ENCODE measurements at places on chromosomes 12 and 14.

GRCh38 chr14:53398616-53399015 lies 245.5 kb upstream of the DDHD1 start:
- DNase-seq, result no peak

GRCh38 chr14:92362781-92363235 lies 39.8 kb downstream of the SLC24A4 start:
- no peak for DNase-seq

DNA sequence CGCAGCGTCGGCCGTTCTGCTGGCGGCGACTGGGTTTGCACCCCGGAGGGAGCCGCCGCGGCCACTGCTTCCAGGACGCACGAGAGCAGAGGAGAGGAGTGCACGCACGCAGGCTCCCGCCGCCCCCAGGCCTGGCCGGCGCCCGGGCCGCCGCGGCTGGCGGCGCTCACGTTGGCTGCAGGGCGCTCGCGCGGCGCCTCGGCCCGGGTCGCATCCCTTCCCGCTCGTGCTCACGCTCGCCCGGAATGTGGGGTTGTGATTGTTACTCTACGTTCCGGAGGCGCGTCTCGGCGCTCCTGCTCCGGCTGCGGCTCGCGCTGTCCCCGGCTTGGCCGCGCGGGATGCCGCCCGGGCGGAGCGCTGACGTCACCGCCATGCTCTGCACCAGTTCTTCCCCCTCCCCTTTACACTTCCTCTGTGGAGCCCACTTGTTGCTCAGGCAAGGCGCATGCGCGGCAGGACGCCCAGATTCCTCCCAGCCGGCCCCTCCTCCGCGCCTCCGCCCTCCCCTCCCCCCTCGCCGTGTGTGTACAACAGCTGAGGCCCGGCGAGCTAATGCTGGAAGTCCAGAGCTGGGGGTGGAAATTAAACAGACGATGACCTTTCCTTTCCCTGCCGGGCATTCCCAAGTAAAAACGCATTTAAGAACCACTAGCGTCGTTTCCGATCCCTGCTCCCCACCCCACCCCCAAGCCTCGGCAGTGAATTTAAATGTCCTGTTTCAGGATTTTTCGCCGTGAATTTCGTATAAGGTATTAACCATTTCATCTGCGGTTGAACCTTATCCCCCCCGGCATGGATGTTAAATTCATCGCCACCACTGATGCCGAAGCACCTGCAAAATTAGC lies at the start of gene IRF2BPL:
Gene IRF2BPL (minus strand): TSS at position 325 of the 848 bp plus-strand sequence. CDS start 916 bp downstream, outside the sequence.
- DNase-seq, result peak; percentile 95

GRCh38 chr12:105433804-105434203 lies 103.3 kb downstream of the C12orf75 start:
- DNase-seq, result no peak

- no peak for DNase-seq
These were observed 319.2 kb upstream of the DDHD1 start for GRCh38 chr14:53472306-53472705.

- no peak for DNase-seq
These were observed 255.5 kb downstream of the RASSF9 start for GRCh38 chr12:85580562-85581168.

DNA sequence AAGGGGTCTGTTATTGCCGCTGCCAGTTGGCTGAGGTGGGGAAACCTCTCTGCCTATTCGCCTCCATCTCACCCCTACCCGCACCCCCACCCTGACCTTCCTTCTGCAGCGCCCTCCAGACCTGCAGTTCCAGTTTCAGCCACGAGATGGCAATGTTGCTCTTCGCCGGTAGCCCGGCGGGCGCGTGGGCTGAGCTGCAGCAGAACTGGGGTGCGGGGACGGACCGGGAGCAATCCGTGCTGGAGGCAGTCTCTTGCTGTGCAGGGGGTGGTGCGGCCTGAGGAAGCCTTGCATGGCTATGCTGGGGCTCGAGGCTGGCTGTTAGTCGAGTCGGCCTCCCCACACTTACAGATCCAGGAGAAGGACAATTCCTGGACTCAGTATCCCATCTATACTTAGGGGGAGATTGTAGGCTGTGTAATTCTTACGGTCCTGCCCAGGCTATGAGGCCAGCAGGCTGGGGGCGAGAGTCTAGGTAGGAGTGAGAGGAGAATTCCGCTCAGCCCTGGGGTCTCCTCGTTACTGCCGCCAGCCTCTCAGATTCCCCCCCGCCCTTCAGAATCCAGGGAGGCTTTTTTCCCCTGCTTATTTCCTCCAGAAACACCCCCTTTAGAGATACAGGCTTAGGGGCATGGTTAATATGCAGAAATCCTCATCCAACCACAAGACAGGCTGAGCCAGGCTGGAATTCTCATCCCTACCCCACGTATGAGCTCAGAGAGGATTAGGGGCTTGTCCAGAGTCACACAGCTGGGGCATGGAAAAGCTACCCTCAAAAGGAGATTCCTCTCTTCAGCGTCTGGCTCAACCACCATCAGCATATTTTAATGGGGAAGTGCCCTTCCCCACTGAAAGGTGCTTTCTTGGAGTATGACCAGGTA lies 118.2 kb downstream of the AACS start:
- DNase-seq, result peak; percentile 77

GRCh38 chr12:13074396-13075117 lies 28.9 kb downstream of the GSG1 start:
- no peak for DNase-seq

GRCh38 chr14:65731933-65732506 lies 319.5 kb downstream of the FUT8 start:
- DNase-seq, result peak; percentile 34

DNA sequence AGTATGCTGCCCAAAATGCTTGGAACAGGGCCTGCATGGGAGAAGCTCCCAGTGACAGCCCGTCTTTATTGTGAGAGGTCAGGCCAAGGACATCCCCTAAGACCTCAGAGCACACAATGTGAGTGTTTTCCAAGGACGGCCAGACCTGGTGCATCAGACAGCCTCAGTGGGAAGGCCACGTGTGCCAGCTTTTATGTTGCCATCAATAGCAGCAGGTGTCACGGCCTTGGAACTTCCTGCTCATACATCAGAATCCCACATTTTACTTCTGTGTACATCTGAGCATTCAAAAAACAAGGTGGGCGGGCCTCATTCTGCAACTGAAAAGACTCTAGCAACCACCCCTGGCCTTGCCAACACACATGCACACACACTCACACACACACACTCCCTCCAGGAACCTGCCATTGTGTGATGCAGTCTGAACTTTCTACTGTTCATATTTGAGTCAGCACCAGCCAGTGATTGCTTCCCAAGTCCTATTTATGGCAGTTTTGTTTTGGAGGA lies 753.1 kb upstream of the TBX3 start:
- DNase-seq, result no peak

GRCh38 chr12:53044052-53044581 lies 5.7 kb upstream of the TNS2 start:
- no peak for DNase-seq

GRCh38 chr12:118034429-118035189 lies 18.1 kb downstream of the RFC5 start:
- DNase-seq, result no peak

DNA sequence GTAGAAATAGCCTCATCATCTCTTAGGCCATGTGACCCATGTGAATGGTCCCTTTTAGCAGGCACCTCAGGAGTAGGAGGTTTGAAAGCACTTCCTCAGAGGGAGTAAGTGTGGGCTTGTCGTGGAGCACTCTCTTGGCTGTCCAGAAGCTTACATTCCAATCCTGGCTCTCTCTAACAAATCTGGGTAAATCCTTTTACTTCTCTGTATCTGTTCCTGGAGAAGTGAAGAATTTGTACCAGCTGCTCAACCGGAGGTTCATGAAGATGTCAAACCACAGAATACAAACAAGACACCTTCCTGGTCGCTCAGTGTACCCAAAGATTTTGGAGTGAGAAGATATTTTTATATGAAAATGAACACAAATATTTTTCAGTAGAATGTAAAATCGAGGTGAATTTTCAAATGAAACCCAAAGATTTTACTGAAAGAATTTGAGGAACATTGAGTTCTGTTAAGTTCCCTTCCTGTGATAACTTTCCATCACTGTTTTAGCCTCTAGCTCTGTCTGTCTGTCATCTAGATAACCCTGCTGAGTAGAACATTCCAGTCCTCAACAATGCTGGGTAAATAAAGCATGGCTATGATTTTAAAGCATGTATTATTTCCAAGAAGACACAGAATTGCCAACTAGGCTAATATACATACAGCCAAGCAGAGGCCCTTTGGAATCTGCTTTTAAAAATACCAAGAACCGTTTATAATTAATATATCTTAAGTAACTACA lies 263.9 kb upstream of the RGS6 start:
- no peak for DNase-seq

GRCh38 chr12:67786086-67786485 lies 137.5 kb downstream of the DYRK2 start:
- no peak for DNase-seq

DNA sequence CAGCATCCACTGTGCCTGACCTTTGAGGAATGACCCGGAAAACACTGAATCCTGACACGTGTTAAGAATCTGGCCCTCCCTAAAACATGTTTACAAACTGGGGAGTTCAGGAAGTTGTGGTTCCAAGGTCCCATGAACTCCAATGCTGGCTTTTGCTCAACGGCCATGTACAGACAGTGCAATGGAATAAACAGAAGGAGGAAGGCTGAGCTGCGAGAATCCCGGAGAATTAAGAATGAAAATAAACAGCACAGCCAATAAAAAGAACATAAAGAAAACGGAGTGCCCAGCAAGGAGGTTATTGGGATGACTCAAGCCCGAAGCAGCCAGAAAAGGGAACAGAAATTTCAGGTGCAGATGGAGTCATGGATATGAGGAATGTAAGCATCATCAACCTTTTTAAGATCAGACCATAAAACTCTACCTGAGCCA lies 32.3 kb downstream of the BCL11B start:
- no peak for DNase-seq

GRCh38 chr12:45974883-45975282 lies 15.5 kb downstream of the SCAF11 start:
- DNase-seq, result no peak

DNA sequence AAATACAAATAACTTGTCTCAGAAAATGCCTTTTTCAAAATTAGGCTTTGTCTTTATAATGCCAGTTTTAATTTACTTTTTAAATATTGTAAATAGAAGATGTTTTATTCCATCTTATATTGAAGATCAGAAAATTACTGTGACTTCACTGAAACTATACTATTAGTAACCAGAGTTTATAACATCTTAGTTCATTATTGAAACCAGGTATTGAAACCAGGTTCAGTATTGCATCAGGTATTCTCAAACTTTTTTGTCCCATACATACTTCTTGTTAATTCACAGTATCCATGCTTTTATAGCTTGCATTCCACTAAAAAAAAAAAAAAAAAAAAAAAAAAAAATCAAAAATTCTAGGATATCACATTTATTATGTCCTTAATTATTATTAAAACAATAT lies 227.5 kb downstream of the GXYLT1 start:
- DNase-seq, result no peak

DNA sequence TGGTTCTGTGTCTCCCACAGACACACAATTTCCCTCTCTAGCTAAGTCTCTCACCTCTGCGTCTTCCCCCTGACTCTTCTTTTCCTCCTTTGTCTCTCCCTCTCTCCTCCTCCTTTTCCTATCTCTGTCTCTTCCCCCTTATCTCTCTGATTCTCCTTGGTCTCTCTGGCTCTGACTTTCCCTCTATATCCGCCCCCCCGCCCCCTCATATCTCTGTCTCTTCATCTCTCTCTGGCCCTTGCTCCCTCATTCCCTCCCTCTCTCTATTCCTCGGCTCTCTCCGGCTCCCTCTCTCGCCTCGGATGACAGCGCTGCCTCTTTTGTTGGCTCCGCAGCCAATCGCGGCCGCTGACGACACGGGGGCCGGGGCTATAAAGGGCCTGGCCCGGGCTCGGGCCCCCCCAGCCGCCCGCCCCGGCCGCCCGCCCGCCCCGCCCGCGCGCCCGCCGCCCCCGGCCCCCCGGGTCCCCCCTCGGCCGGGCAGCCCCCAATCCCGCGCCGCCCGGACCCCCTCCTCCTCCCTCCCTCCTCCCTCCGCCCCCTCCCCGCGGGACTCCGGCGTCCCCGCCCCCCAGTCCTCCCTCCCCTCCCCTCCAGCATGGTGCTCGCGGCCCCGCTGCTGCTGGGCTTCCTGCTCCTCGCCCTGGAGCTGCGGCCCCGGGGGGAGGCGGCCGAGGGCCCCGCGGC lies at the start of gene GDF11:
Gene GDF11 (plus strand): TSS at position 404 of the 687 bp plus-strand sequence. CDS start 195 bp downstream, at position 599.
- DNase-seq, result peak; percentile 81

DNA sequence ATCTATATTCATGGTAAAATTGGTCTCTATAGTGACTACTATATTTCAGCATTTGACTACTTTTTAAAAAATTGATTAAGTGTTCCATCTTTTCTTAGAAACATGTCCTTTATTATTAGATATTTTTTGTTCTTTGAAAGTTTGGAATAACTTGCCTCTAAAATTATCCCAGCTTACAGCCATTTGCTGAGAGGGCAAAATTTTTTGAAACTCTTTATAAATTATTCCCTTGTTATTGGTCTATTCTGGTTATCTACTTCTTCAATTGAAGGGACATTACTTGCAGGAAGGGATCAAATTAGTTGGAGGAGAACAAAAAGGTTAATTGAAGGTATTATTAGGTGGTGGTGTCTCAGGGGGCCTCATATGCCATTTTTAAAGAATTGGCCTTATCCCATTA lies 184.1 kb downstream of the TTC6 start:
- no peak for DNase-seq

GRCh38 chr14:61530896-61531295 lies 164.4 kb upstream of the HIF1A start:
- DNase-seq, result no peak

- no peak for DNase-seq
These were observed 81.7 kb upstream of the CCDC91 start for GRCh38 chr12:28108599-28108998.

- DNase-seq, result no peak
These were observed 25.9 kb downstream of the CGRRF1 start for GRCh38 chr14:54535646-54536045.

- DNase-seq, result no peak
These were observed 115.5 kb upstream of the FKBP4 start for GRCh38 chr12:2679068-2679815.

GRCh38 chr14:103805708-103806107 lies 41.7 kb downstream of the PPP1R13B start:
- no peak for DNase-seq

GRCh38 chr14:20409226-20409625 lies 4.1 kb downstream of the TEP1 start:
- no peak for DNase-seq

GRCh38 chr14:74558655-74559054 lies 53.4 kb downstream of the LTBP2 start:
- DNase-seq, result no peak

GRCh38 chr14:45680531-45680930 lies 427.5 kb upstream of the MIS18BP1 start:
- no peak for DNase-seq

GRCh38 chr14:102171173-102172020 lies 31.7 kb downstream of the WDR20 start:
- no peak for DNase-seq

- peak; percentile 63 for DNase-seq
These were observed 129.8 kb upstream of the KRR1 start for GRCh38 chr12:75641031-75641780.

GRCh38 chr12:116037941-116038837 lies 239.3 kb downstream of the MED13L start:
- no peak for DNase-seq

GRCh38 chr14:68476212-68477109 lies 316.4 kb downstream of the ZFP36L1 start:
- peak; percentile 12 for DNase-seq

Data from activated T-cell treated with anti-CD3 and anti-CD28 coated beads, Interleukin-2, amount 50 U/mL, for 72 hours (primary cell).